ENCODE measurements at places on chromosomes 1 and 21.

DNA sequence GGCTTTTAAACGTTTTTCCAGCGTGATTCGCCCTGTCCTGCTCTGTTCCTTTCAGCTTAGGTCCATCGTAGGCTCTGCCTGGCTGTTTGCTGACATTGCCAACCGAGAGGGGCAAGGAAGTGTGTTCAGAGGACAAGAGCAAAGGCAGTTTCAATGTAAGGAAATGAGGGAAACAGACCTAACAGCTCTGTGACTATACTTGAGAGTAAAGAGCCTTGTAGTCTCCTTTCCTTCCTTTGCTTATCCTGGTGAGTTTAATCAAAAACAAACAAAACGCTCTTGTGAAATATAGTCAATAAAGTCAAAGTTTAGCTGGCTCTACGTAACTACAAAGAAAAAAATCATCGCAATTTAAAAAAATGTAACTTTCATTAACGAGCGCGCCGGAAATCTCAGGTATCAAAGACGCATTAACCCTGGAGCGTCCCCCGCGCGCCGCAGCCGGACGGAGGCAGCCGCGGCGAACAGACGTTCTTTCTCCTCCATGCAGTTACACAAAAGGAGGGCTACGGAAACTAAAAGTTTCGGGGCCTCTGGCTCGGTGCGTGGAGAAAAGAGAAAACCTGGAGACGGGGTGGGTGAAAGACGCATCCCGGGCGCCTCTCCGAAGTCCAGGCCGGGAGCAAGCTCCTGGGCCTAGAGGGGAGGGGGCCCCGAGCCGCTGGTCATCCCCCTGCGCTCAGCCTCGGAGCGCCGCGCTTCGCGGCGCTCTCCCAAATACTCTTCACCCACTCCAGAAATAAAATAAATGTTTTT, 617 bp upstream of the ADGRL2 start:
- no peaks in the 10 kb centered on the region for H3K4me1 ChIP-seq
- no peaks in the 10 kb centered on the region for H3K36me3 ChIP-seq
- DNase-seq: peak; percentile 91
- H3K27me3 ChIP-seq: no peaks in the 10 kb centered on the region
- H3K27ac ChIP-seq: peak overlapping the region; percentile 96

DNA sequence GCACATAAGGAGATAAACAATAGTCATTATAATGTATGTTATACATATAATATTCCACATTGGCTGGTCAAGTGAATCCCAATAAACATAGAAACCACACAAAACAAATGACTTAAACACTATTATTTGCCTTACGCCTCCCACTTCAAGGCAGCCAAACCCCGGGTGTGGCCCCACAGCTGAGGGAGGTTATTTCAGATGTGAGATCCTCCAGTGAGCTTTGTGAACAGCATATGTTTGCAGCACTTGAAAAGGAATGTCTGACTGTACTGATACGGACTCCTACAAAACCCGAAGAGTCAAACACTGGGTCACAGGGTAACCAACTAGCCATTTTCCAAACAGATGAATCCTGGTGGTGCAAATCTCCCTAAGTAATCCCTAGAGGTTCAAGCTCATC, 27.1 kb upstream of the DISP1 start:
- no peaks in the 10 kb centered on the region for H3K36me3 ChIP-seq
- DNase-seq: no peak
- no peaks in the 10 kb centered on the region for H3K27me3 ChIP-seq
- no peak overlapping the region for H3K27ac ChIP-seq

GRCh38 chr21:26783466-26784195, 61.6 kb downstream of the ADAMTS1 start:
- H3K4me1 ChIP-seq: no peaks in the 10 kb centered on the region
- no peak overlapping the region for H3K27ac ChIP-seq
- no peaks in the 10 kb centered on the region for H3K27me3 ChIP-seq
- H3K4me3 ChIP-seq: no peak overlapping the region
- H3K36me3 ChIP-seq: no peaks in the 10 kb centered on the region
- no peak for DNase-seq

- H3K4me1 ChIP-seq: no peaks in the 10 kb centered on the region
- no peaks in the 10 kb centered on the region for H3K27me3 ChIP-seq
- peak overlapping the region; percentile 67 for H3K4me3 ChIP-seq
- no peak overlapping the region for H3K27ac ChIP-seq
Measured at GRCh38 chr1:43455213-43455889, 1.6 kb upstream of the HYI start.

DNA sequence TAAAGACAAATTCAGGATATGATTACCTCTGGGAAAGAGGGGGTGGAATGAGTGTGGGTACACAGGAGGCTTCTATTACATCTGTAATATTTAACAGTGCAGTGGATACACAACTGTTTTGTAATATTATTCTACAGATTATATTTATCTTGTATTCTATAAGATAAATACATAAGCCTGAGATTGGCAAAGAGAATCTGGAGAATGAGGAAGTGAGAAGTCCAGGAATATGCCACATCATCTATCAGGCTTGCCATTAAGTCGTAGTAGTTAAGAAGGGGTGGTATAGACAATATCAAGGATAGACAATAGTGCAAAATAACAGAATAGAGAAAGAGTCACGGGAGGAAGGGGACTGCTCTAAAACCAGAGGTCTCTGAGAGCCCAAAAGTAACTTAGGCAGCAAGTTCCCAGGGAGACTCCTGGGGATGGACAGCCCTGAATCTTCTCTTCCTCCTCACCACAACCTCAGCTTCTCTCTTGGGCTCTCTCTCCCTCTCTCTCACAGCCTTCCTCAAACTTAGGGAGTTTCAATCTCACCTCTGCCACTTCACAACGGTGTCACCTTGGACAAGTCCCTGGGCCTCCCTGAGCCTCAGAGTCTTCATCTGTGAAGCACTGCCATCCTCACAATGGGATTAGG, 14.0 kb upstream of the PTAFR start:
- no peak overlapping the region for H3K27ac ChIP-seq
- H3K27me3 ChIP-seq: no peaks in the 10 kb centered on the region

DNA sequence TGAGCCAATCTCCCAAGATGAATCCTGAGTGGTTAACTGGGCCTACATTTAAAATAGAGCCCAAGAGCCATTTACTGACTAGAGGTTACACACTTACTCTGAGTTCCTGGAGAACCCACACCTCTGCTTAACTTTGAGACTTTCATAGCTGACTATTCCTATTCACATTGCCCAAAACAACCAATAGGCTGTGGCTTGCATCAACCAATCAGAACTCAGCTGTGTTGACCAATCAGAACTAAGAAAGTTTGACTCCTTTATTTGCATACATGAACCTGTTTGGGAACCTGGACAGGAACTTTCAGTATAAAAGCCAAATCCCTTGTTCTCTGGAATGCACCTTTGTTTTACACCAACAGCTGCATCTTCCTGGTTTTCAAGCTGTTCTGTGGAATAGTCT, 9.5 kb downstream of the ZSWIM5 start:
- peaks cover 2% of the 10 kb centered on the region for H3K4me1 ChIP-seq
- no peaks in the 10 kb centered on the region for H3K27me3 ChIP-seq
- no peak overlapping the region for H3K4me3 ChIP-seq
- no peak overlapping the region for H3K27ac ChIP-seq

All from endodermal cell (in vitro differentiated cells).